ENCODE measurements at places on chromosomes 4 and X.

DNA sequence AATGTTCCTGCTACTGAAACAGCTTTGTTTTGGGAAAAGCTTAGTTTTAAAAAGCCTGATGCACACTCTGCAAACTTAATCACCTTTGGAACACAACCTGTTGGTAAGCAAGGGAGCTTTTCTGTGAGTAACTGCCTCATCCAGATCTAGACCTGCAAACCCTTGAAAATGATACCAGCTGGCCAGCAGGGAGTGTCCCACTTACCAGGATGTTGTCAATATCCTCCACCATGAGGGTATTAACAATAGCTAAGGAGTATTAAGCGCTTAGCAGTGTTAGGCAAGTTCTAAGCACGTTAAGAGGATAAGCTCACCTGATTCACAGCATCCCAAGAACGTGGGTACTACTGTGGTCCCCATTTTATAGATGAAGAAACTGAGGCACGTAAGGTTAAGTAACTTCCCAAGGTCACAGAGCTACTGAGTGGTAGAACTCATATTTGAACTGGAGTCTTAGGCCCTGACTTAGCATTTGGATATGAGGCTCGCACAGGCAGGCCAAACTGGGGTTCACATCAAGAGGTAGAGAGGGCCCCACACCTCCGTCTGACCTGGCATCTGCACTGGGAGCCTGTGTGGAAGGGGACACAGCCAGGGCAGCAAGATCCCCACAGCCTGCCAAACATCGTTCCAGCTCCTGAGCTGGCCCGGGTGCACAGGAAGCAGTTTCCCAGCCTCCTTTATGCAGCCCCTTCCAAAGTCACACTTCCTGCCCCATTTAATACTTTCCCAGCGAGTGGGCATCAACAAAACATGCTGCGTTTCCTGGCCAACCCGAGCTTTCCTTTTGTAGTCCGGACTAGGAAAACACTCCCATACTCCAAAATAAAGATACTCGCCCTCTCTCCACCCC, 32.7 kb downstream of the IRF2 start:
- DNase-seq: no peak

DNA sequence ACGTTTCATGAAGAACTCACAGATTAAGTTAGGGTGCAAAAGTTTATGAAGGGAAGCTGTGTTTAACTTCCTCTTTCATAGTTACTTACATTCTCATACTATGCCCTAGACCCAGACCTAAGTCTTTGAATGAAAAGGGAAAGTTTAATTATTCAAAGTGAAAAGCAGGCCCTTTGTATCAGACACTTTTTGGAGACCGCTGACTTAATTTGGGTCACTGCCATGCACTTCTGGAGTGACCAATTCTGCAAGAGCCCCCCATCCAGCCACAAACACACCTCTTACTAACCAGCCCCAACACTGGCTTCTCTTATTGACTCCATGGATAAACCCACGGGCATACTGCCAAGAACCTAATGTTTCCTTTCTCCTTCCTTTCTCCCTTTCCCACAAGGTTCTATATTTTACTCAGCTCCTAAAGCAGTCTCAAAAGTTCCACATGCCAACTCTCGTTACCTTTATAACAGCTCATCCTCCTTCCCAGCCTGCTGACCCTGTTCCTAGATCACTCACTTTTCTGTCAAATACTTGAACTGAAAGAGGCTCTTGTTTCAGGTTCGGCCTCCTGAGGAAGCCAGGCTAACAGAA, 34.5 kb downstream of the ABCE1 start:
- no peak for DNase-seq

DNA sequence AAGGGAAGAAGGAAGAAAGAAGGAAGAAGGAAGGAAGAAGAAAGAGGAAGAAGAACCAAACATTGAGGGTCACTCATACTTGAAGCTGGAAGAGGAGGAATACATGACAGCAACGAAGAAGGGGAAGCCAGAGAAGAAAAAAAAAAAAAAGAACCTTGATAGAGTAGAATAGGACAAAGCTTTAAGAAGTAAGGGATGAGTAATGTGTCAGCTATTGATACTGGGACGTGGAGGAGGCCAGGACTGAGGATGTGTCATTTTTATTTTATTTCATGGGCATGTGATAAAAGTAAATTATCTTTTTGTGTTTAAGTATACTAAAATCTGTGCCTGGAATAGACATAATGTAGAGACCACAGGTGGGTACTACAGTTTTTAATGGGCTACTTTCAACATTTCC, 6.4 kb downstream of the EDA2R start:
- DNase-seq: no peak

DNA sequence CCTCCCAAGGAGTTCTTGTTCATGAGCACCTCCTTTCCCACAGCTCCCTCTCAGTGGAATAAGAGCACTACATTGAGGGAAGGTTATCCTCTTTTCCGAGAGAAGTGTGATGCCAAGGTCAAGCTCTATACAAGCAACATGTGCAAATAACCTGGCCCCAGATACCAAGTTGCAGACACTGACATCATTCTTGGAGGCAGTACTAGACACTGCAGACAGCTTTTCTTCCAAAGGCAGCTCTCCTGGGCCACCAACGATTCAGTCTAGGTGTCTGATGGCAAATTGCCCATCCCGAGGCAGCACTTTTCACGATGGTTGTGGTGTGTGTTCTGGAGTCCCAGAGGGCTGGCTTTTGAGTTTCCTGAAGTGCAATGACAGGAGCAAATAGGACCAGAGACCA, 384.9 kb downstream of the TLL1 start:
- DNase-seq: no peak

DNA sequence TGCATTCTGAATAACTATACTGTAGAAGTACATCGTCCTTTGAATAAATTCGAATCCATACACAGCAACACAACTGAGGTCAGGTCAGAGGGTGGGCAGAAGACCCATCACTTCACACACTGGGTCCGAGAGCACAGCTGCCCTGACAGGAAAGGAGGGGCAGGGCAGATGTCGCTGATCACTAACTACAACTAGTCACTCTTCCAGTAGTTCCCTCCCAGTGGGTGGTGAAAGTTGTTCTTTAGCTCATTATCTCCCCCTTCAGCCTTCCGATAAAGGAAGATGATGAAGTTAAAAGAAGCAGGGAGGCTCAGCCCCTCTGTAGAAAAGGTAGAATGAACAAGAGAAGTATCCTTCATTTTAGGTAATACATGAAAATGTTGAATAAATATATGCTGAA, 278.9 kb downstream of the INPP4B start:
- no peak for DNase-seq

GRCh38 chr4:128462103-128462783, 174.6 kb upstream of the PGRMC2 start:
- DNase-seq: no peak

DNA sequence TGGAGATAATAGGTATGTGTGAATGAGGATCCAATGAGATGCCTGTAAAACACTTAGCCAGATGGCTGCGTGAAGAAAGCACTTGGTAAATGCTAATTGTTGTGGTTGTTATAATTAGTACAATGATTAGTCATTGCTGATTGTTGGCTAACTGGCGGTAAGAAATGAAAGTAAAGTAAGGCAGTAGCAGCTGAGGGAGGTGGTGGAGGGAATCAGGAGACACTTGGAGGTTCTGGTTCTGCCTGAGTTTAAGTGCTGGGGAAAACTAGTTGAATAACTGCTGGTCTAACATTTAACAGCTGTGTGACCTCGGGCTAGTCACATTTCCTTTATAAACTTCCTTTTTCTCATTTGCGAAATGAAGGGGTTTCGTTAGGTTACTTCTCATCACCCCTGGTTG, 30.9 kb downstream of the CD38 start:
- DNase-seq: peak; percentile 70

DNA sequence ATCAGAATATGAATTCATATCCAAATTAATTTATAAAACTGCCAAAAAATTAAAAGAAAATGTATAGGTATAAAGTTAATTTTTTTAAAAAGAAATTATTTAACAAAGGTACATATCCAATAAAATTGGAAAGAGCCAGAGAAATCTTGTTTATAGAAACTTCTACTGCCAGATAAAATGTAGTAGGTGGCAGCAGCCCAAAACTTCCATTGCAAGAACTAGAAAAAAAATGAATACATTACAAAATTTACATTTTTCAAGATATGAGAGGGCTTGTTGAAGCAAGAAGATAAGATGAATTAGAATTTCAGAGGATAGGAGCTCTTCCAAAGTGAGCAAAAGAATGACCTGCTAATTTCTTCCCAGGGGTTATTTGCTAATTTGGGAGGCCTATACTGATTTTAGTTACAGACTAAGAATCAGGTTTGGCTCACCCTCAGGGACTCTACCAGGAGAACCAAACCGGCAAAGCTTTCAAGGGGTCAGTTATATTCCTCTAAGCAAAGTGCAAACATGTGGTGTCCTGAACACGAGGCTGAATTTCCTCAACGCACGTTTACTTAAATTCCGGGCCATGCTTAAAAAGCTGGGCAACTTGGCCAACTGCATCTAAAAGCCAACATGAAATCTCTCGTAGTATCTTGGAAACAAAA, 17.5 kb downstream of the ANKRD50 start:
- no peak for DNase-seq

DNA sequence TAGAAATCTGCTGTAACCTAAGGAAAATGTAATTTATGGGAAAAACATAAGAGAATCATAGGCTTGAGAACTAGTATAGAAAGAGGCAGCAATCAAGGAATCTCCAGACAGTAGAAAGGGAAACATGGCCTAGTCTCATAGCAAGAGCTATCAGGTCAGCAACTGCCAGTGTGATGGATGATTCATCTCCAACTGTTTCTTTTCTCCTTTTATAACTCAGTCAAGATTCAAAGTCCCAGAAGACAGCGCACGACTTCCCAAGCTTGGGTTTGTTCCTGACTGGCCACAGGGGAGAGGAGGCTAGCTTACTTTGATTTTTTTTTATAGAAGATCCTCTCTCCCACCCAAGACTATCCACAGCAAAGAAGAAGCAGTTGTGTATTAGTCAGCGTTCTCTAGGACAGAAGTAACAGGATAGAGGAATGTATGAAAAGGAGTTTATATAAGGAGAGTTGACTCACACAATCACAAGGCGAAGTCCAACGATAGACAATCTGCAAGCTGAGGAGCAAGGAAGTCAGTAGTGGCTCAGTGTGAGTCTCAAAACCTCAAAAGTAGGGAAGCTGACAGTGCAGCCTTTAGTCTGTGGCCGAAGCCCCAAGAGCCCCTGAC, 181.5 kb downstream of the GC start:
- no peak for DNase-seq

- no peak for DNase-seq
These were observed 181.8 kb upstream of the GPRIN3 start for GRCh38 chr4:89489338-89489771.

DNA sequence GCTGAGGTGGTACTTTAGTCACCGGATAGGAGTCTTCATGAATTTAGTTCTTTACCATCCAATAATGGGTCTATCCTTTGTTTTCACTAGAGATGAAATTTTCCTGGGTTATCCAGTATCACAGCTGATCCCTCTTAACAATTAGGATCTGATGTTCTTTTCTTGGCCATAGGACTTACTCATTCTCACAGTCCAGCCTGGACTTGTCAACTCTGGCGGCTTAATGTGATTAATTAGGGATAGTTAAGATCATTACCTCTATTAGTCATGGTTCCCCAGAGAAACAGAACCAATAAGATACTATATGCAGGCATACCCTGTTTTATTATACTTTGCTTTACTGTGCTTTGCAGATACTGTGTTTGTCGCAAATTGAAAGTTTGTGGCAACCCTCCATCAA, 272.7 kb upstream of the FAT4 start:
- DNase-seq: no peak

DNA sequence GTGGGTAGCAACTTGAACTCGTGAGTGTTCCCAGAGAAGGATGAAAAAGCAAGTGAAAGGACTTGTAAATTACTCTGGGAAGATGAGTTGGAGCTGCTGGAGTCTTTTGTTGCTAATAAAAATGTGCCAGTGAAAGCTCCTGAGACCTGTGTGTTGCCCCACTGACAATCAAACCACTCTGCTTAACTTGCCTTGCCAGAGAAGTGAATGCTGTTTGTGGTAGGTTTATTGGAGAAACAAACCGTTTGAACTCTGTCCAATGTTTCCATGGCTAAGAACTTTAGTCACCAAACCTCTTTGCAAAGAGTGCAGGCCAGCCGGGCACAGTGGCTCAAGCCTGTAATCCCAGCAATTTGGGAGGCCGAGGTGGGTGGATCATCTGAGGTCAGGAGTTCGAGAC, 586.9 kb downstream of the PCDH7 start:
- DNase-seq: no peak

DNA sequence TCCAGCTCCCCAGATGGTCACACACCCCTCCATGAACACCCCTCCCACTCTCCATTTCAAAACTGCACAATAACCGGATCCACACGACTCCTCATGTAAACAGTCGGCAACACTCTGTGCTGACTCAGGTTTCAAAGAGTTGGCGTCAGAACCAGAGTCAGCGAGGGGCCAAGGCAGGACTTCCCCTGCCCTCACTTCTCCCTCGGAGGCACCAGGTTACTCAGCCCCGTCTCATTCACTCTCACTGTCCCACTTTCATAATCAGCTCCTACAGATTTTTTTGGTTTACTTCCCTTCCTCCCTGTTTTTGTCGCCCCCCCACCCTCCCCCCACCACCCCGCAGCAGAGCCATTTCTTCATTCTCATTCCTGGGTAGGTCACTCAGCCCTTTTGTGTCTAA, 2.7 kb upstream of the TIMP1 start:
- no peak for DNase-seq

DNA sequence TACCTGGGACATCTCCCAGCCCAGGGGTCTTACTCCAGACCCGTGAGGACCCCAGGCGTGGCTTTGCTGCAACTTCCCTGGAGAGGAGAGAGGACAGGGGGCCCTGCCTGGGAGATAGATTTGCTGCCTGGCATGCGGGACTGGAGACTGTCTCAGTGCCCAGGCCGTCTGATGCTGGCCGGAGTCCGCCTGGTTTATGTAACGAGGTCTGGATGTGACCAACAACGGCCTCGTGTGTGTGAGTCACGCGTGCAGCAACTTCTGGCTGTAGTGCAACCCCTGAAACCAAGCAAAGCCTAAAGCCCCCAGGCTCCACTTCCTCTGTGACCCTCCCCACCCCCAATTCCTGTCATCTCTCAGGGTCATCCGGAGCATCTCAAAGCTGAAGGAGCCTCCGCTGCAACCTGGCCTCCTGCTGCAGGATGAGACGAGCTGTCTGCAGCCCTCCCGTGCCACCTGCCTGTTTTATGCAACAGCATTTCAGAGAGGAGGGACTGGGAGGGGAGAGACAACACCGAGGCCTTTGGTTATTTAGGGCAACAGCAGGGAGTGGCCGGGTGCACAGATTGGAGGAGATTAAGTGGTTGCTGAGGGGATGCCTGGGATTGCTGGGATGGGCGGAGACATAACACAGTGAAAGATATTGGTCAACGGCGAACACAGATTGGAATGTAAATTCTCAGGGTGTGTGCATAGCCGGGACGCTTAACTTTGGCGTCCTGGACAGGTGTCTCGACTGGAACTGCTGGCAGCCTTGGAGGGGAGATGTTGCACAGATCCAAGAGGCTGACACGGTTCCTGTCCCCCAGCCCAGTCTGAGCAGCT, 16.0 kb downstream of the XG start:
- DNase-seq: no peak

DNA sequence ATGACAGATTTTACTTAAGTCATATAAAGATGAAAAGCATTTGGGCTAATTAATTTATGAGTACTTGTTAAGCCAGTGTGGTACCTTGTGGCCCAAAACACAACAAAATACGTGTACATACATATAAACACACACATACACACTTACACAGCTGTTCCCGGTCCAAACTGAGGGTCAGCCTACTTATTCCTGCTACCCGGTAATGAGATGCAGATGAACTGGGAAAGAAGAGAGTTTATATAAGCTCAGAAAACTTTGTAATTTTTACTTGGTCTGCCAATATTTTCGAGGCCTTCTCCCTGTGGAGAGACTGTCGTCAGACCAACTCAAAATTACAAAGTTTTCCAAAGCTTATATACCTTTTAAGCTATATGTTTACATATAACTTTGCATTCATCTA, 25.8 kb upstream of the PBDC1 start:
- no peak for DNase-seq
